ENCODE measurements at places on chromosomes 16 and 17. TPM values are rescaled to one million over a fixed set of nuclear protein-coding genes. Genes with fewer than 3 reads are reported as not detected.
A peak's percentile ranks its signal among the peaks of the same experiment; 100 is the strongest.

PRAC2 gene
- total RNA-seq = 6.1 TPM

KRTAP4-3 gene
- total RNA-seq = not detected

DNA sequence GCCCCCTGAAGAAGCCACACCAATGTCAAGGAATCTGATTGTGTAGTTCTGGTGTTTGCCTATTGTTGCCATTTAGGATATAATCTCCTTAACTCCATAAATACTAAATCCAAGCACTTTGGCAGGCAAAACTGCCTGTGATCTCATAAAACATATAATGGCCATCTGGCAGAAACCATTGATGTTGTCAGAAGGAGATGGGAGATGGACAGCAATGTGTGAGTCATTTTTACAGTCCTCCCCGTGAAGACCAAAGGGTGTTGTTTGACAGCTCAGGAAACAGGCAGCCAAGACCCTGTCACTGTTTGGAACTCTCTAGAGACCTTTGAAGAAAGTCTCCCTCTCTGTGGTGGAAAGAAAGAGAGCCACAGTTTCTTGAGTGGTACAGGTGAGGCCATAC lies 454.1 kb downstream of the HS3ST3B1 start:
- peak; percentile 61 for DNase-seq

KREMEN2 gene
- 0.24 TPM for total RNA-seq

DNA sequence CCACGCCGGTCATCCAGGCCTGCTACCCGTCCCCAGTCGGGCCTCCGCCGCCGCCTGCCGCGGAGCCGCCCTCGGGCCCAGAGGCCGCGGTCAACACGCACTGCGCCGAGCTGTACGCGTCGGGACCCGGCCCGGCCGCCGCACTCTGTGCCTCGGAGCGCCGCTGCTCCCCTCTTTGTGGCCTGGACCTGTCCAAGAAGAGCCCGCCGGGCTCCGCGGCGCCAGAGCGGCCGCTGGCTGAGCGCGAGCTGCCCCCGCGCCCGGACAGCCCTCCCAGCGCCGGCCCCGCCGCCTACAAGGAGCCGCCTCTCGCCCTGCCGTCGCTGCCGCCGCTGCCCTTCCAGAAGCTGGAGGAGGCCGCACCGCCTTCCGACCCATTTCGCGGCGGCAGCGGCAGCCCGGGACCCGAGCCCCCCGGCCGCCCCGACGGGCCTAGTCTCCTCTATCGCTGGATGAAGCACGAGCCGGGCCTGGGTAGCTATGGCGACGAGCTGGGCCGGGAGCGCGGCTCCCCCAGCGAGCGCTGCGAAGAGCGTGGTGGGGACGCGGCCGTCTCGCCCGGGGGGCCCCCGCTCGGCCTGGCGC lies 2.4 kb downstream of the HIC1 start:
- no peak for DNase-seq

CACNG3 gene
- not detected for total RNA-seq

DNA sequence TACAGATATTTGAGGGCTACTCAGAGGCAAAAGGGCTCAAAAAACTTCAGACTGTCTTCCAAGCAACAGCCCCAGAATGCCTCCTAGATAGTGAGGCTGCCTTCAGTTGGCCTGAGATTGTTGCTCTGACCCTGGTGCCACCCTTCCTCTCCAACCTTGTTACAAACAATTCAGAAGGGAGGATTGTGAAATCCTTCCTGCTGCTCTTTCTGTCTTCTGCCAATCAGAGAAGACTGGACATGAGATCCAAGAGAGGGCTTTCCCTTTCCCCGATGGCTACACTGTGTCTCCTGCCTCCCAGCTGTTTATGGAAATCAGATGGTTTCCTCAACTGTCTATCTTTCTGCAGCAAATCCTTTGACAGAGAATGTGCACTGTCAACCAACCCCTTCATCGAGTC lies 419.9 kb downstream of the CDH13 start:
- DNase-seq = peak; percentile 45

HS3ST2 gene
- total RNA-seq = not detected

DNA sequence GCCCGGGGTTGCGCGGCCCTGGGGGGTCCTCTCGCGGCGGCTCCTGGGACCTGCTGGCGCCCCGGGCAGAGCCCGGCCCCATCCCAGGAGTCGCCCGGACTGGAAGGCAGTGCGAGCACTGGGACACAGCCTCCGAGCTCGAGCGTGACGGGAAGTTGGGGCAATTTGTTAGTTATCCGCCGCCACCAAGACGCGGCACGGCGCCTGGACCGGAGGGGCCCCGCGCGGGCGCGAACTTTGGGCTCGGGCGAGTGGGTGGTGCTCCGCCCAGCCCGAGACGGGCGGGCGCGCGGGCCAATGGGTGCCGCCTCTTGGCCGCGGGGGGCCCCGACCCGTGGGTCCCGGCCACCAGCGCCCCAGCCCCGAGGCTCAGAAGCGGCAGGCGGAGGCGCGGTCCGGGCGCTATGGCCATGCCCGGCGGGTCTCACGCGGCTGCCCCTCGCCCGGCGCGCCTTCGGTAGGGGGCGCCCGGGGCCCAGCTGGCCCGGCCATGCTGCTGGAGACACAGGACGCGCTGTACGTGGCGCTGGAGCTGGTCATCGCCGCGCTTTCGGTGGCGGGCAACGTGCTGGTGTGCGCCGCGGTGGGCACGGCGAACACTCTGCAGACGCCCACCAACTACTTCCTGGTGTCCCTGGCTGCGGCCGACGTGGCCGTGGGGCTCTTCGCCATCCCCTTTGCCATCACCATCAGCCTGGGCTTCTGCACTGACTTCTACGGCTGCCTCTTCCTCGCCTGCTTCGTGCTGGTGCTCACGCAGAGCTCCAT lies at the start of gene ADORA2B:
Gene ADORA2B, plus strand, starts transcription at position 372 of the 768 bp plus-strand sequence. Its CDS starts 119 bp downstream, at position 491.
- peak; percentile 60 for DNase-seq

DNA sequence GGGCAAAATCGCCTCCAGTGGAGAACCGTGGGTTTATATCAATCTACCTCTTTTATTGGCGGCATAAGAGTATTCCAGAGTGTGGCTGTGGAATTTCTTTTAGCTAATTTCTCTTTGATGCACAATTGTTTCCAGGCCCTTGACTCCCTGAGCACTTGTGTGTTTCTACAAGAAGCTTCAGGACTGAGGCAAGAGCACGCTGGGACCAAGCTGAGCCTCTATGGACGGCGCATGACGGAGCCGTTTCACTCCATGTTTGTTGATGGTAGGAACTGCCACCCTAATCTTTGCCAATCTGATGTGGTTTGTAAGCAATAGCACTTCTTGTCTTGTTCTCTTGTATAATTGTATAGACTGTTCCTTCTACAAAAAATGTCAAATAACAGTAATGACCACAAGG lies 11.2 kb upstream of the ANKRD40CL start:
- DNase-seq = no peak

GRCh38 chr16:2036200-2036966 lies 9.7 kb downstream of the NHERF2 start:
- no peak for DNase-seq

DNA sequence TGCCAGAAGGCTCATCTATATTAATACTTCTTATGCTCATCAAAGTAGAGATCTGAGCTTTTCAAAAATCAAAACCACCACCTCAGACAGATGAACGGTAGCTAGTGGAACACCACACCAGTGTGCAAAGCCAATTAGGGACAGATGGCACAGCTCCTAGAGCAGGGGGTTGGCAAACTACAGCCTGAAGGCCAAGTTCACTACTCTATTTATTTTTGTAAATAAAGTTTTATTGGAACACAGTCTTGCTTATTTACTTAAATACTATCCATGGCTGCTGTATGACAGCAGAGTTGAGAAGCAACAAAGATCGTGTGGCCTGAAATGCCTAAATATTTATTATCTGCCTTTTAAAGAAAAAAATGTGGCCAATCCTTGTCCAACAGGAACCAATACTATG lies 56.8 kb downstream of the AMFR start:
- no peak for DNase-seq

ITGAL gene
- not detected for total RNA-seq

- no peak for DNase-seq
Observed at GRCh38 chr17:69447726-69448125, 33.2 kb downstream of the MAP2K6 start.

FGF11 gene
- total RNA-seq = 2.0 TPM

DNA sequence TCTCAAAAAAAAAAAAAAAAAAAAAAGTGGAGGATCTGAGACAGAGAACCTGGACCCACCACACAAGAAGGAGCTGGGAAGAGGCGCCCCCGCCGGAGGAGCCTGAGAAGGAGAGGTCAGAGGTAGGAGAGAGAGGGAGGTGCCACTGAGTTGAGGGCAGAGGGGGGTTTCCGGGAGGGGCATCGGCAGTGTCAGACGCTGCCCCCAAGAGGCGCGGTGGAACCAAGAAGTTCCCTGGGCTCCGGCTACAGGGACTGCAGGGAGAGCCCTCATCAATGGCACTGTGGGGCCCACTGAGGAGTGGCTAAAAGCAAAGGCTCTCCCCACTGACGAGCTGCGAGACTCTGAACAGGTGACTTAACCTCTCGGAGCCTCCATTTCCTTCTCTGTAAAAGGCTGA lies 4.2 kb downstream of the CCDC42 start:
- DNase-seq = no peak

DNA sequence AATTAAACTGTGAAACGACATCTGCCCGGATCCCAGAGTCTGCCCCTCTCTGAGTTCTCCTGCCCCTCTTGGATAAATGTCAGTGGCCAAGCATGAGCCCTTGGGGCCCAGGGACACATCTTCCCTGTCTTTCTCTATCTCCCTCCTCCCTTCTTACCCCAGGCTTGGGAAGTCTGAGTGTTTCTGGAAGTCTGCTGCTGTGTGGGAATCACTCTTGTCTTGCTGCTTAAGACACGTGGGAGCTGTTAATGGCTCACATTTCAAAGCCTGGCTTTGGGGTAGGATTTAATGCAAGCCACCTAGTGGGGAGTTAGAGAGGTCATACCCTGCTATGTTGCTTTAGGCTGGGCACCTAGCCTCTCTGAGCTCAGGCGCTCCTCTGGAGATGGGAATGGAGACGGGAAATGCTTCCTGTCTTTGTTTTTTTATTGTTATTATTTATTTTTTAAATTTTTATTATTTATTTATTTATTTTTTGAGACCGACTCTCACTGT lies 218.5 kb upstream of the CIBAR2 start:
- DNase-seq = peak; percentile 85

ACSM5 gene
- not detected for total RNA-seq

ACE gene
- 0.72 TPM for total RNA-seq

- DNase-seq = no peak
Observed at GRCh38 chr17:77246110-77247047, 105.6 kb downstream of the SEC14L1 start.

DNA sequence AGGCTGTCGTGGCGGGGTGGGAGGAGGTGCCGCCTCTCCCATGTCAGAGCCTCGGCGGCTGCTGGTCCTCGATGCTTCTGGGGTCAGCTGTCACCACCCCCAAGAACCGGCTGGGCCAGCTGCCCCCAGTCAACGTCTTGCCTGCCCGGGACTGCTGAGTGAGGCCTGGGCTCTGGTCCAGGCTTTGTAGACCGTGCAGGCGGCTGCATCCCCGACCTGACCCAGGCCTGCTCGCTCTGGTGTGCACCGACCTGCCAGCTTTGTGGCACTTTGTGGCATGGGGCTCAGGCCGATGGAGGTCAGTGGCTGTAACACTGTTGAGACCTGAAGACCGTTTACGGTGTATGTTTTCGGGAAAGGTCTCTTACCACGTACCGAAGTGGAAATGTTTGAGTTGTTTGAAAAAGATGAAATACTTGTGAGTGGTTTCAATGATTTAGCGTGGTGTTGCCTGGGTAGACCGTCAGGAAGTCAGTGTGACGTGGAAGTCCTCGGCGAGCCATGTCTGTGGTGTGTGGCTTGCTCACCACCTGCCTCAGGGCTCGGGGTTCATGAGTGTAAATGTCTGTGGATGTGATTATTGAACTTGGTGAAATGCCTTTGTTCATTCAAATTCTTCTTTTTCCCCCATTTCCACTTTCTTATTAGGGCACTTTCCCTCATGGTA lies 53.2 kb upstream of the ZNF750 start:
- no peak for DNase-seq

All from RPMI7951 (cell line).